ENCODE measurements at places on chromosomes 6 and 20.

DNA sequence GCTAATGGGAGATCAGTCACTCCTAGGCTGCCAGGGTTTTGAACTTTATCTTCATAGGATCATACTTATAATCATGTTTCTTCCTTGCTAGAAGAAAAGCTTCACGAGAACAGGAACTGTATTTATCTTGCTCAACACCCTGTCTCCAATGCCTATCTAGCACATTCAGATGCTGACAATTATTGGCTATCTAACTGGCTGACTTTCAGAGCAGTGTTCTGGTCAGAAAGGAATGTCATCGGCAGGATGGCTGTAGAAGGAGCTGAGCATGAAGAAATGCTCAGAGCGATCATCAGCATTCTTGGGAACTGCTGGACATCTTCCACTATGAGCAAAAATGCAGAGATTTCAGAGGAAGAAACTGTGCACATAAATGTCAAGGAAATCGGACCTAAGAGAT is 628.0 kb upstream of the NRSN1 start:
- no peak for DNase-seq

DNA sequence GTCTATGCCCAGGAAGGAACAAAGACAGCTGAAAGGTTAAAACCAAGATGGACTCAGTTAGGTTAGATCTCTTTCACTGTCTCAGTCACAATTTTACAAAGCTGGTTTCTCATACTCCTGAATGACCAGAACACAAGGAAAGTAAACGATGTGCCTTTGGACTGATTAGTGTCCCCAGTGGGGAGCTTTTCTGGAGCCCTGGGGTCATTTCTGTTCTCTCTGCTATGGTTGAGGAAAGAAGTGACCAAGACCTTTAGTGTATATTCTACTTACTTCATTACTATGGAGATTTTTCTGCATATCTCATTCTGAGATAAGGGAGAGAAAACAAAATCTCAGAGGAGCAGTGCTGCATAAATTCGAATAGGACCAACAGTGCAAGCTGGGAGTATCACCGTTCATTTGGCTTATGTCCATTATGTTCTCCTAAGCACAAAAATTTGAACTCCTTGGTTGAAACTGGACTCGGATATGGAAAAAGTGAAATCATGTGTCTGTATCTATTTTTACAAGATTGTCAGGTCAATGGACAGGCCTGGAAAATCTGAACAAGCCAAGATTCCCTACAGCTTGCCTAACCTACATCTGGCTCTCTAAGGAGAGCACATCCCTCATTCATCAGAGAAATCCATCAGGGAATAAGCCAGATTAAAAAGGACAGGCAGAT is 34.4 kb upstream of the ENPP1 start:
- DNase-seq: no peak

- no peak for DNase-seq
Measured at GRCh38 chr6:128516514-128516898, 3.9 kb downstream of the PTPRK start.

- no peak for DNase-seq
Measured at GRCh38 chr20:14580418-14581074, 243.1 kb upstream of the FLRT3 start.

- DNase-seq: no peak
Measured at GRCh38 chr6:164014346-164015087, 600.0 kb downstream of the QKI start.

- peak; percentile 56 for DNase-seq
Measured at GRCh38 chr20:34175879-34176278, 63.8 kb upstream of the EIF2S2 start.

GRCh38 chr6:112934433-112935327 is 587.5 kb downstream of the RFPL4B start:
- no peak for DNase-seq

DNA sequence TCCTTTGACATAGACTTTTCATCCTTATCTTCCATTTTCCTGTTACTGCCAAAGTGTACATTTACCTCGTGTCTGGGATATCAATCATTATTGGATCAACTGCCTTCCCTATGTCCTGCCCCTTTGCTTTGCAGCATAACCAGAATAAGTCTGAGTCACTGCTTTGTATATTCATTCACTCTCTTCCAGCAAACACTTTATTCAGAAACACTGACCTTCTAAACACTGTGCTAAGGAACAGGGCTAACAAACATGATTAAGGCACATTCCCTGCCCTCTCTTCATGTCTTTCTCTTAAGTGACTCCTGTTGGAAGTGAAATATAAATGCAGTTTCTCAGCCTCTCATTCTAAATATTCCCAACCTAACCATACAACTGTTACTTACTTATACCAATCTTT is 66.9 kb downstream of the COL19A1 start:
- DNase-seq: no peak

DNA sequence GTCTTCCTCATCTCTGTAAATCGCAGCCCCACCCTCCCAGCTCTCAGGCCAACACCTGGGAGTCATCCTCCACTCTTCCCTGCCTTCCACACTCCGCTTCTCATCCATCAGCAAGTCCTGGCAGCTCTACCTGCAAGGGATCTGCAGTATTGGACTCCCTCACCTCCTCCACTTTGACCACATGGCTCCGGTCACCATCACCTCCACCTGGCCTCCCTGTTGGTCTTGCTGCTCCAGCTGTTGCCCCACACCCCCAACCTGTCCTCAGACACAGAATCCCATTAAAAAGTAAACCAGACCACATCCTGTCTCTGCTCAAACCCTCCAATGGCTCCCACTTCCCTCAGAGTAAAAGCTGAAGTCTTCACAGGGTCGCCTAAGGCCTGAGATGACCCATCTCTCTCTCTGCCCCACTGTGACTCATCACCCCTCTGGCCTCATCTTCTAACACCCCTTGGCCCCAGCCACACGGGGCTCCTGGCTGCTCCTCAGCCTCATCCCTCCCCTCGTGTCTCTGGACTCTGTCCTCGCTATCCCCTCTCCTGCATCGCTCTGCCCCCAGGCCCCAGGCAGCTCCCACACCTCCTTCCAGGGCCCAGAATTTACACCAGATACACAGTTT is 185.1 kb upstream of the SULF2 start:
- peak; percentile 19 for DNase-seq

DNA sequence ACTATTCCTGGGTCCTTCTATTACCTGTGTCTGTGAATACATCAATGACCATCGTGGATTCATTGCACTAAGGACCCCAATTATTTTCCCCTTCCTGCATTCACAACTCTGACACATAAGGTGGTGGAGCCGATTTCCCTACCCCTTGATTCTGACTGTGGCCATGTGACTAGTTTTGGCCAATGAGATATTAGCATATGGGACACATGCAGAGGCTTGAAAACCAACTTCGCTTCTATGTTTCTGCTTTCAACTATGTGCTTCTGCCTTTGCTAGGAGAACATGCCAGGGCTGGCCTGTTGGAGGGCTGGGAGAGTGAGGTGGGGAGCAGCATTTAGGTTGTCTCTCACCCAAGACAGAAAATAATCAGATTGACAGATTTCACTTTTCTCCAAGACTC is 483.1 kb upstream of the JAG1 start:
- DNase-seq: no peak

DNA sequence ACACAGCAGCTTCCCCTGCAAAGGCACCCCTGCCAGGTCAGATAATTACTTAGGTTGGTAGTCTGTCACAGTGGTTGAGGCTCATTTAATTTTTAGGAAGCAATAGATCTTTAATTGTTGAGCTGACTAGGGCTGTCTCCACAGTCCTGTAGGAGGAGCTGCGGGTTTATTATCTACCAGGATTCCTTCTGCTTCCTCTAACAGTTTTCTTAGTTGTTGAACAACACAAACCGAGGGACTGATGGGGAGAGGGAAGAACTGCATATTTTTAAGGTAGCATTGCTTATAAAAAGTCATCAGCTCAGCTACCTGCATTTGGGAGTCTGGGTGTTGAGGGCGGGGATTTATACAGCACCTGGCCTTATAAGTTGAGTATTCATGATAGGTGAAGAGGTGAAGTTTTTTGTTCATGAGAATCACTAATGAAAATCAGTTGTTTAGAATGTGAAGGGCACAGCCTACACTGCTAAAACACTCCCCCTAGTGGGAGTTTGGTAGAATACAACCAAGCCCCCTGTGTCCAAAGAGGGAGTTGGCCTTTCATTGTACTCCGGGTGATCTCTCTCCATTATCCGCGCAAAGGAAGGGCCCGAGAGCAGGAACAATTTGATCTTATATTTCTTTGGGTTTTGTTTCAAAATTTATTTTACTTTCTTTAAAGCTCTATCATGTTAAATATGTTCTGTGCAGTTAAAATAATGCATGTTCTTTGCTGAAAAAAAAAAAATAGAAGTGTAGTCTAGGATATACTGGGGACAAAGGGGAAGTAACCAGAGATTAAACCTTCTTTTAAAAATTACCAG is 69.6 kb downstream of the SSR1 start:
- DNase-seq: peak; percentile 82

DNA sequence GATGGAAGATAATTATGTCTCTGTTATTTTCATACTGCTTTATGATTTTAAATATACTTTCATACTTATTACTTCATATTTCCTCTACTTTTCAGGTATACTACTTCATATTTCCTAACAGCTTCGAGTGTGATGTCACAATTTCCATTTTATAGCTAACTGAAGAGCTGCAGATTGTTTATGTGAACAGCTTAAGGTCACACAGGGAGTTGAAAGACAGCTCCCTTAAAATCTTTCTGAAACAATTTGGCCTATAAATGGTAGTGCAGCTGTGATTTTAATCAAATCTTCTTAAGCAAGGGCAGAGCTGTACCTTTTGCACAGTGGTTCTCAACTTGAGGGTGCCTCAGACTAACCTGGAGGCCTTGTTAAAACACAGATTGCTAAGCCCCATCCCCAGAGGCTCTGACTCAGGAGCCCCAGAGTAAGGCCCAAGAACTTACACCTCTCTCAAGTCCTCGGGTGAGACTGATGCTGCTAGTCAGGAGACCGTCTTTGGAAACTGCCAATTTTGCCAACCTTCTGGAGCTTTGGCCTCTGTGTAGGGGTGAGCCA is 347.0 kb upstream of the HSF2 start:
- no peak for DNase-seq

GRCh38 chr20:11582060-11582459 is 335.6 kb upstream of the BTBD3 start:
- DNase-seq: peak; percentile 1

DNA sequence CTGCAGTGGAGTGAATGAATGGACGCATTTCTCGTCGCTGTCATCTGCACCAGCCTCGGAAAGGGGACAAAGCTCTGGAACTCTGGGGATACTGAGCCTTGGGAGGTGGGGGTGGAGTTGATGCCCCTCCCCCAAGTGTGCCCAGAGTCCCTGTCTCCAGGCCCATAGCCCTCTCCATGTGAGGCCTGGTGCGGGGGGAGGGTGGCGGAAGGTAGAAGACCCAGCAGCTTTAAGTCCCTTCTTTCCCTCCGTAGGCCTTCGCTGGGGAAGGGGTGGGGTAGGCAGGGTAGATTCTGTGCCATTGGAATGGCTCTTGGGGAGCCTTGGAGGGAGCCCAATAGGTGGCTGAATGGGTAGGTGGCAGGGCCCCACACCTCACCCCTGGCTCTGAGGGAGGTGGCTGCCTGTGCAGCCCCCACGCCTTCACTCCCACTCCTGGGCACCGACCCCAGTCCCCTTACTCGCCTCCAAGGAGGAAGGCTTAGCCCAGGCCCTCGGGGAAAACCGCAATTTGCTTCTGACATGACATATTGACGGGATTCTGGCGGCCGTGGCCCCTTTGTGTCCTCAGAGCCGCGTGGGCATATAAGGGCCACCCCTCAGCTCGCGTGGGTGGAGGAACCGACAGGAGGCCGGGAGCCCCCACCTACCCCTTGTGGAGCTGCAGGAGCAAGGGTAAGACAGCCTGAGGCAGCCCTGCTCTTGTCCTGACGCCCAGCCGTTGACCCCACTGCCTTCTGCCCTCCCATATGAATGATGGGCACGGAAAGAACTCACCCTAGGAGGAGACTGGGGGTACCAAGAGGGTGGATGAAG is at the start of gene BPIFB3:
Gene BPIFB3, plus strand, starts transcription at position 613 of the 816 bp plus-strand sequence. CDS start 1,533 bp downstream, outside the sequence.
- no peak for DNase-seq

GRCh38 chr6:73418081-73418741 is 23.6 kb downstream of the DDX43 start:
- DNase-seq: no peak

DNA sequence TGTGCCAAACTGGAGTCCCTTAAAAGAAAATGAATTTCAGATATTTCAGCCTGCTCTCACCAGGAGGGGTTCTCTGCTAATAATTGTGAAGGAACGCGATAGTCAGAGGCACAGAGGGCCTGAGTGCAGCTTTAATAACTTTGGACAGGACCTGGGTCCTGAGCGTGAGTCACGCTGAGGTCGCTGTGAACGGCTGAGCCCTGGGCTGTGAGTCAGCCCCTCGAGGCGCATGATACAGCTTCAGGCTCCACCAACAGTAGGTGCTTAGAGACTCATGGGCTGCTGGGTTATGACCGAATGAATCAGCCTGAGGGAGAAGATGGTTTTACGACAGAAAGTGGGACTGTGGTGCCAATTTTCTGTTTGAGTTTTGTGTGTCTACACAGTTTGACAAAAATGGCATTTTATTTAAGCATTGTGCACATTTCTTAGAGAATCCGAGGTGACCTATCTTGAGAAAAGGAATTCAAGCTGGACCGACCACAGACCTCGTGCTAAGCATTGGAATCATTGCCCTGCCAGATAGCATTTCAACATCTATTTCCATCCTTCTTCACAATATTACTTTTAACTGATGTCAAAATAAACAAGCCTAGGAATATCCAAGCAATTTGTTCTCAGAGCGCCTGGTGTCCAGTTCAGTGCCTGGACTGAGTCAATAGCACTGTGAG is 183.0 kb downstream of the THBS2 start:
- DNase-seq: no peak

GRCh38 chr20:62595491-62595890 is 46.8 kb upstream of the SLCO4A1 start:
- peak; percentile 61 for DNase-seq

GRCh38 chr6:14086701-14087100 is 30.9 kb upstream of the CD83 start:
- peak; percentile 62 for DNase-seq

GRCh38 chr6:20092071-20092566 is 120.2 kb downstream of the MBOAT1 start:
- peak; percentile 66 for DNase-seq
